ENCODE measurements at places on chromosomes 11 and 22.
A peak's percentile ranks its signal among the peaks of the same experiment; 100 is the strongest.

DNA sequence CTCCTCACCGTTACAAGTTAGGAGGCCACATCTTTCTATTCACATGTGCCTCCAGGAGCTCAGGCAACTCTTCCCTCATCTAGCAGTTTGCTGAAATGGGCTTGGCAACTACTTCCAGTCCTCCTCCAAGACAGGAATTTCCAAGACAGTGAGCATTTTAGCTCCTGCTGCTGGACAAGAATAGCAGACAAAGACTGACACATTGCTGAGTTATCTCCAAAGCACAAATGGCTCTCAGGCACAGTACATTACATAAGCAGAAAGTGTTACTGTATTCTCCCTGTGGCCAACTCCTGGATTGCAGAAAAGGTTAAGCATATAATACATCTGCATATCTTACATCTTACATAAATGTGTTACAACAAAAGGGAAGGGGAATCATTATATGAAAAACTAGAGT, 83.2 kb upstream of the POU2AF2 start:
- peaks cover 5% of the 10 kb centered on the region for H3K4me1 ChIP-seq
- H3K36me3 ChIP-seq = no peaks in the 10 kb centered on the region
- no peak overlapping the region for H3K27ac ChIP-seq
- H3K4me3 ChIP-seq = no peak overlapping the region
- H3K27me3 ChIP-seq = peaks cover 8% of the 10 kb centered on the region

GRCh38 chr22:26592421-26592891, 2.5 kb upstream of the TPST2 start:
- peak overlapping the region; percentile 72 for H3K4me3 ChIP-seq
- peaks cover 7% of the 10 kb centered on the region for H3K36me3 ChIP-seq
- H3K27me3 ChIP-seq = peaks cover 9% of the 10 kb centered on the region
- peak; percentile 21 for DNase-seq
- peaks cover 39% of the 10 kb centered on the region for H3K4me1 ChIP-seq

DNA sequence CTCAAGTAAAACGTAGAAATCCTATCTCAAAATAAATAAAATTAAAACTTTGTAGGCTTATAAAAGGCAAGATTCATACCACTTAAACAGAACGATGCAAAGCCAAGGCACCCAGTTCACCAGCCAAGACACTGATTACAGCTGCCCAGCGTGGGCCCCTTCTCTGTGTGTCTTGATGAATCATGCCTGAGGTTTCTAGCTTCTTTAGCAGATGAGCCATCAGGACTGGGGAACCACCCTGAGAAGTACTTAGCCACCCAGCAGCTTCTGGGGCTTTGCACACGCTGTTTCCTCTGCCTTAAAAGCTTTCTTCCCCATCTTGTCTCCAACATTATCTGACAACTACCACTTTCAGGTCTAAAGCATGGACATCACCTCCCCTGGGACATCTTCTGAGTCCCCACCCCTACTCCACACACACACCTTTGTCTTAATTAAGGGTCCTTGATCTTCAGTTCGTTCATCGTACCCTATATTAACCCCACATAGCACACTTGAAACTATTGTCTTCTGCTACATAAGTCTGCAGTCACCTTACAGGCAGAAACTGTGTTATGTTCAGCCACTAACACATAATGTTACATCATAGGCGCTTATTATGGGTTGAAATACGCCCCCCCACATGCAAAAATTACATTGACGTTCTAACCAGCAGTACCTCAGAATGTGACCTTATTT, 8.7 kb upstream of the LAYN start:
- peak overlapping the region; percentile 75 for H3K27ac ChIP-seq
- peaks cover 20% of the 10 kb centered on the region for H3K4me1 ChIP-seq
- H3K4me3 ChIP-seq = no peak overlapping the region
- H3K27me3 ChIP-seq = peaks cover 22% of the 10 kb centered on the region

GRCh38 chr11:45409587-45409986, 123.4 kb upstream of the SYT13 start:
- H3K4me3 ChIP-seq = no peak overlapping the region
- no peaks in the 10 kb centered on the region for H3K36me3 ChIP-seq
- no peak for DNase-seq
- no peaks in the 10 kb centered on the region for H3K4me1 ChIP-seq
